Caki2 (cell line): ENCODE measurements at places on chromosomes 12 and 14.
A peak's percentile ranks its signal among the peaks of the same experiment; 100 is the strongest.

- DNase-seq, result peak; percentile 69
Measured at GRCh38 chr12:4562034-4562657, at the start of gene DYRK4. Gene DYRK4, plus strand, starts transcription at chr12:4562208. Its CDS starts 38 bp downstream, at chr12:4562246.

GRCh38 chr14:65866886-65867285 is 454.4 kb downstream of the FUT8 start:
- no peak for DNase-seq

- DNase-seq, result no peak
Measured at GRCh38 chr12:67690656-67691055, 42.1 kb downstream of the DYRK2 start.

GRCh38 chr12:62865937-62866336 is 69.0 kb downstream of the PPM1H start:
- DNase-seq, result no peak

GRCh38 chr12:105330931-105331804 is 677 bp downstream of the C12orf75 start:
- DNase-seq, result peak; percentile 41

GRCh38 chr12:83826112-83826511 is 1086.5 kb downstream of the SLC6A15 start:
- DNase-seq, result peak; percentile 37

GRCh38 chr14:88327497-88327896 is 4.4 kb upstream of the KCNK10 start:
- DNase-seq, result no peak

DNA sequence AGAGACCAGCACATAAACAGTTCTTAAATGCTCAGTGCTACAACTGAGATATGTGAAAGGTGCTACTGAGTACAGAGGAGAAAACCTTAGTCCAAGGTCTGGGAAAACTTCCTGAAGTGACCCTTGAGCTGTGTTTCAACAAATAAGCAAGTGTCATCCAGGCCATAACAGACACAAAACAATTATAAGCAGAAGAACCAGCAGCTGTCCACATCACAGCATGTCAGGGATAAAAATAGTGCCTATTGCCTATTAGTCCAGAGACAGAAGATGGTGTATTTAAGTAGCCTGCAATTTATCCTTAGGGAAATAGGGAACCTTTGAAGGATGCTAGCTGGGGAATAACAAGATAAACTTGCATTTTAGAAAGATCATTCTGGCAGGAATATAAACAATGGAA is 237.8 kb downstream of the SPTSSA start:
- DNase-seq, result no peak
